ENCODE measurements at places on chromosomes 16 and 17. TPM values are rescaled to one million over a fixed set of nuclear protein-coding genes. Genes with fewer than 3 reads are reported as not detected.
A peak's percentile ranks its signal among the peaks of the same experiment; 100 is the strongest.

GRCh38 chr17:559551-560431 is 154.8 kb downstream of the VPS53 start:
- no peak overlapping the region for H3K4me3 ChIP-seq
- DNase-seq = no peak
- H3K4me1 ChIP-seq = peaks cover 21% of the 10 kb centered on the region
- peaks cover 41% of the 10 kb centered on the region for H3K36me3 ChIP-seq

DNA sequence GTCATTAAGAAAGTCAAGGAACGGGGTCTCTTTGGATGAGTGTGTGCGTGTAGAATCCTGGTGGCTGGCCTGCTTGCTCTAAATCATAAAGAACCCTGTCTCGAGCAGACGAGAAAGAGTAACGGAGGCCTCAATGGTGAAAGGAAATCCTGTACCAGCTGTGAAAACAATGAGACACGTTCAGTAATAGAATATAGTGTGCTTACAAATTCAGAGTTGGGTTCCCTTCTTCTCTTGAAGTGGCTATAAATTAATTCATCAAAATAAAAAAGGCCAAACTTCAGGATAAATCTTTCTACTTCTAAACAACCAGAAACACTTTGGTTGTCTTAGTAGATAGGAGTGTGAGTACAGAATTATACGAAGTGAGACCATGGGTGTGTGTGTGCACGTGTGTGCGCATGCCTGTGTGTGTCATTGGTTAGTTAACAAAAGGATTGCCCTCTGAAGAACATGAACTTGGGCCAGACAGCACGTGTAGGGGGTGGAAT is 48.5 kb downstream of the WWOX start:
- H3K27ac ChIP-seq = no peak overlapping the region
- no peak overlapping the region for H3K4me3 ChIP-seq
- no peaks in the 10 kb centered on the region for H3K36me3 ChIP-seq

DNA sequence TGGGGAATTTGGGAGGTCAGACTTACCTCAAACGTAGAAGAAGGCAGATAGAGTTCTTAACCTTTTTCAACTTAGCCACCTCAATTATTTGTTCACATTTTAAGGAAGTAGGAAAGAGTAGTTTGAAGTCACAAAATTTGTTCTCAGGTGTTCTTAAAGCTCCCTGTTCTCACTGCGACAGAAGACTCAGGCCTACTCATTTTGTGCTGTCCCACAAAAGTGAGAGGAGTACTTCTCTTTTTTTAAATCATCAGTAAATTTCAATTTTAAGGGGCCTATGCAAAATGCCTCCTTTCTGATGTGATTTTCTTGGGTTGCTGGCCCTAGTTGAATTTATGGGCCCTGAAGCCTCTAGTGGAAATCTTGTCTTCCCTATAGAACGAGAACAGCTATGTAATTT is 133.4 kb downstream of the MAP2K6 start:
- no peaks in the 10 kb centered on the region for H3K27me3 ChIP-seq
- no peak overlapping the region for H3K27ac ChIP-seq
- H3K36me3 ChIP-seq = no peaks in the 10 kb centered on the region
- no peaks in the 10 kb centered on the region for H3K4me1 ChIP-seq

- H3K27ac ChIP-seq = peak overlapping the region; percentile 40
- no peak for DNase-seq
- H3K27me3 ChIP-seq = no peaks in the 10 kb centered on the region
- peaks cover 13% of the 10 kb centered on the region for H3K4me1 ChIP-seq
These were observed 302.7 kb upstream of the PMFBP1 start for GRCh38 chr16:72474501-72475123.

- no peak overlapping the region for H3K27ac ChIP-seq
- no peaks in the 10 kb centered on the region for H3K36me3 ChIP-seq
- DNase-seq = no peak
These were observed 423.3 kb upstream of the MAF start for GRCh38 chr16:80023865-80024264.

TUFM gene
- total RNA-seq = 202 TPM

CHST4 gene
- not detected for total RNA-seq

ALOX15 gene
- total RNA-seq = not detected
